ENCODE measurements at places on chromosomes 4 and X. TPM values are rescaled to one million over a fixed set of nuclear protein-coding genes. Genes with fewer than 3 reads are reported as not detected.

DNA sequence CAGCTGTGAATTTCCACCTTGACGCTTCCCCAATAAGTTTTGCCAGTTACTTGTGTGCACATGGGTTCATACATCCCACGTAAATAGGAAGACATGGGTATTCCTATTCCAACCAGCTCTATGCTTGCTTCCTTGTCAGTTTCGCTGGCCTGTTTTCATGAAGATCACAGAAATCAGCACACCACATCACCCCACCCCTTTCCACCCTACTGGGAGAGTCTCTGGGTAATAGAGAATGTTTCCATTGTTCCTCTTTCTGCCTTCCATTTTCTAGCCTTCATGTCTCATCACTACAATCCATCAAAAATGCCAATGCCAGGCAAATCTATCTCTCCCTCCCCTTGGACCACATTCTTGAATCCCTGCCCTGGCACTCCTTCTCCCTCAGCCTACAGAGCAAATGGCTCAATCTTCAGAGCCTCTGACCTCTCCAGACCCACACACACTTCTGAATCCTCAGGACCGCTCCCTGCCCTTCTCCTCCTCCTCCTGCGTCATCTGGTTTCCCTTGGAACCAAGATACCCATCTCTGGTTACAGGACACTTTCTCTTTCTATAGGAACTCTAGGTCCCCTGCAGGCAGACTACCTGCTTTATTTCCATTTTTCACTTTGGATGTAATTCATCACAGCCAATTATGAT is 323.3 kb downstream of the DHX15 start:
- no peak for DNase-seq

GRCh38 chr4:61070269-61070668 is 129.9 kb upstream of the ADGRL3 start:
- DNase-seq: no peak

- DNase-seq: no peak
These were observed 150.5 kb downstream of the VCX3A start for GRCh38 chrX:6384371-6384770.

- no peak for DNase-seq
These were observed 28.3 kb downstream of the SEPTIN11 start for GRCh38 chr4:76977736-76978350.

- no peak for DNase-seq
These were observed 67.3 kb downstream of the NAT8L start for GRCh38 chr4:2126309-2127043.

DNA sequence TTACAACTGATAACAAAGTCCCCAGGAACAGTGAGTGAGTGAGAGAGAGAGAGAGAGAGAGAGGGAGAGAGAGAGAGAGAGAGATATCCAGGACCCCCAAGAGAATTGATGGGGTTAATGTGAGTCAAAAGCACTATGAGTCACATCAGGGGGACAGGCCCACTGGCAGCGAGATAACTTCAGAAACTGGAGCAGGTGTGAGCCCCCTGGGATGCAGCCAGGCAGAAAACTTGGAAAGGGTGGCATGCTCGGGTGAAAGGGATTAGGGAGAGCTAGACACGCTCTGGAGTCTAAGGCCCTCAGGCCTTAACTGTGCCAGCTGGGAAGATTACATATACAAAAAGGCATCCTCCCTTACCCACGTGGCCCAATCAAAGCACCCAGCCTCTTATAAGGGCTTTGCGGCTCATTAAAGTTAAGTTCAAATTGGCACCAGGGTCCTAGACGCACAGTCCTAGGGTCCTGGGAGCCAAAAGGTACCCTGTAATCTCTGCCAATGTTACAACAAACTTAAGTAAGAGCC is 841 bp downstream of the ACOT9 start:
- no peak for DNase-seq

DNA sequence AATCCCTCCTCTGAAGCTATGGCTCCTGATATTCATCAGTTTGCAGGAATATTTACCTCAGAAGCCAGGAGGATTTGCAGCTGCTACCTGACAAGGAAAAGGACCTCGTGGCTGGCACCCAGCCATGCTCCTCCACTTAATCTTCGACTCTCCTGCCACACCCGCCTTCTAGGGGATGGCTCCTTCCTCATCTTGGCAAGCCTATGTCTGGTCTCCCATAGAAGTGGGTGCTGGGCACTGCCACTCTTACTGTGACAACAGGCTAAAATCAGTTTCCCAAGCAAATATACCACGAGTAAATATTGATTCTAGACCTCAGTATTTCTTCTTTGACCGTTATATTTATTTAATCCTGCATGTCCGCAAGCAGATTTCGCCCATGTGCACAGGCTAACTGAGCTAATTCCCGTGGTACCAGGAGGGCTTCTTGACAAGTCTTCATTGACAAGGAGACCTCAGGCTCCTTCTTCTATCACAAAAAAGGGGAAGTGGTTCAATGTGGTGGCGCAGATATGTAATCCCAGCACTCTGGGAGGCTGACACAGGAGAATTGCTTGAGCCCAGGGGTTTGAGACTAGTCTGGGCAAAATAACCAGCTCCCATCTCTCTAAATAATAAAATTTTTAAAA is 52.6 kb upstream of the DCTD start:
- DNase-seq: no peak

GRCh38 chr4:22477136-22477812 is 38.6 kb downstream of the ADGRA3 start:
- no peak for DNase-seq

GRCh38 chr4:32562010-32562409 is 1841.8 kb downstream of the PCDH7 start:
- no peak for DNase-seq

DNA sequence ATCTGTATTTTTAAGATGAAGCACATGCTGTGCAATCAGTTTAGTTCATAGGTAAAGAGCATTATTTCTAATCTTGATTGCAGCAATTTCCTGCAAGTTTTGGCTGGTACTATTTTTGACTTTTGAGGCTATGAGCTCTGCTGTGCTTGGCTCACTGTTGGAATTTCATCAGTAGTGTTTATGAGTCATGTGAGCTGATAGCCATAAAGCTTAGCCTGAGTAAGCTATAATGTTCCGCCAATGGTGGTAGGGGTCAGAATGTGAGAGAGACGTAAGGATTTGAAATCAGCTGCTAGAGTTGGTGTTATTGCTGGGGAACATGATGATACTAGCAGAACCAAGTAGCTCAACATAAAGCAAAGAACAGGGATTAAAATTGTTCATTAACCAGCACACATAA is 590.9 kb upstream of the GNPDA2 start:
- DNase-seq: no peak

- peak; percentile 64 for DNase-seq
These were observed 55.5 kb downstream of the LUZP4 start for GRCh38 chrX:115344885-115345614.

GRCh38 chr4:40630335-40631021 is 814 bp upstream of the RBM47 start:
- DNase-seq: peak; percentile 58

- no peak for DNase-seq
These were observed 10.5 kb upstream of the ADD1 start for GRCh38 chr4:2832981-2833670.

DNA sequence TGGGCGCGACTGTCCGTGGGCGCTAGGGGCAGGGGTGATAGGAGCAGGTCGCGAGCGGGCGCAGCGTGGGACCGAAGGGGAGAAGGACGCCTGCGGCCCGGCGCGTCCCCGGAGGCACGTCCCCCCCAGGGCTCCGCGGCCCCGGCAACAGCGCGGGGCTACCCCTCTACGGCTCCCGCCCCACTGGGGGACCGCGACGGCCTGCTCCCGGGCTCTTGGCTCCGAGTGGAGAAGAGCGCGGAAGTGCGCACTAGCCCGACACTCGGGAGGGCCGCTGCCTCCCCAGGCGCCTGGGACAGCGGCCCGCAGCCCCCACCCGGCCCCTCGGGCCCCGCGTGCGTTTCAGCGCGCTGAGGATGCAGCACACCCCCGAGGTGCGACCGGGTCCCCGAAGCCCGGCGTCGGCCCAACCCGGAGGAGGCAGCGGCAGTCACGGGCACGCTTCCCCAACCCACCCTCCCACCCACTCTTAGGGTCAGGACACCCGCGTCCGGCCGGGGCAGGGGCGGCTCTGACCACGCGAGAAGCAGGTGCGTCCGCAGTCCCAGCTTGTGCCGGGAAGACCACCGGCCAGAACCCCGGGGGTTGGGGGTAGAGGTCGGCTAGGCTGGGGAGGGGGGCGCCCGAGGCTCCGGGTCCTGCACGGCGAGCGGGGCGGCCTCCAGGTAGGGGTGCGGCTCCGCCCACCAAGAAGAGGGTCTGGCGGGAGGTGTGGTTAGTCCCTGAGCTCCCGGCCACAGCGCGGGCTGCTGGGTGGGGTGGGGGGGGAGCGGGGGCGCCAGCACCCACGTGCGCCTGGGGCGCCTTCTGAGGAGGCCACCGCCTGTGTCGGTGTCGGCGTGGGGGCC is 18.5 kb upstream of the NAT8L start:
- no peak for DNase-seq

DNA sequence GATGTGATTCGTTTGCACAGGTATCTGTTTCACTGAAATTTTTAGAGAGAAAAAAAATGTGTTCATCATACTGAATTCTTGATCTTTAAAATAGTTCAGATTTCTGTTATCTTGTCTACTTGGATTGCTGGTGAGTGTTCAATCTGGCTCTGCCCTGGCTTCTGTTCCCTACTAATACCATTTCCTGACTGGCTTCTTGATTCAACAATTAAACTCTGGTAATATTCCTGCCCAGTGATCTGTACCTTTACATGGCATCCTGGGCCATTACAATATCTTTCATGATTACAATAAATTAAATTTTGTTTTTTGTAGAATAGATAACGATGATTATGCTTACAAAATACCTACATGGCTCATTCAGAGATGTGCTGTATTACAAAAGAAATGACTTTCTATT is 1388.0 kb upstream of the TENM3 start:
- DNase-seq: no peak

DNA sequence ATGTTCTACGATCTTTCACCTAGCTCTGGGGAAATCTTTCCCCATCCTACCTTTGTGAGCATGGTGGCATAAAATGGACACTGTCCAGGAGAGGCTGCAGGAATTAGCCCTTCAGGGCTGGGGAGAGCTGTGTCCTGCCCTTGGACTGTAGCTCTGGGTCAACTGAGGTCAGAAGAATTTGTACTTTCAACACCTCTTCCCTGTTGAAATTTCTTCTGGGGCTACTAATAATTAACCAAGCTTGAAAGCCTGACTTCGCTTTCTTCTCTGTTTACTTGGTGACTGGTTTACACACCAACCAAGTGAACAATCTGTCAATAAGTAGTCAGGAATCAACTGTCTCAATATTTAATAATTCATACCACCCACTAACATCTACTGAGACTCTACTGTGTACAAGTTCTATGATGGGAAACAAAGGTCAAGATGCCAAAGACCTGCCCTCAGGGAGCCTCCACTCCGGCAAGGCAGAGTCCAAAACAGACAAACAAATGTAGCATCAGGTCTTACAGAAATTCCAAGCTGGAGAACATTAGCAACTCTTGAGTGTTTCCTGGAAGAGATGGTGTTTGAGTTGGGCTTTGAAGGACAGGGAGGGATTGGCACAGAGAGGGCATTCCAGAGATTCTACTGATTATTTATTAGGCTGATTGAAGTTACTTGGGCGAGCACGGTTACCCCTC is 113.1 kb downstream of the ENPP6 start:
- no peak for DNase-seq

DNA sequence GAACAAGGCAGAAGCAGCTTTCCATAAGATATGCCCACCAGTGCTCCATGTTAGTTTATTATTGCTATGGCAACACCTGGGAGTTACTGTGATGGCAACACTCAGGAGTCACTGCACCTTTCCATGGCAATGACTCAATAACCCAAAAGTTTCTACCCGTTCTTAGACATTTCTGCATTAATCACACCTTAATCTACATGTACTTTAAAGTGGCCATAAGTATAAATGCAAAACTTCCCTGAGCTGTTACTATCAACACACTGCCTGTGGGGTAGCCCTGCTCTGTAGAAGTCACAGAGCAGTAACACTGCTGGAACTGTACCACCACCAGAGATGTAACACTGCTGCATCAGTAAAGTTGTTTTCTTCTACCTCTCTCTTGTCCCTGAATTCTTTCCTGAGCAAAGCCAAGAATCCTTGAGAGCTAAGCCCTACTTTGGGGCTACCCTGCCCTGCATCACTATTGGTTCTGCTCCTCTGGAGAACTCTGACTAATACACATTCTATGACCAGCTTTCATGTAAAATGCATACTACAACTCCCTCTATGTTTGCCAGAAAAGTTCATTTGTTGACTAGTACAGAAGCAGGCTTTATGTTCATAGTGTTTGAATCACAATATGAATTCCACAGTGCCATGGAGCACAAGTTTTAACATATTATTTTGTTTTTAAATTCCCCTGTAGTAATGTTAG is 43.5 kb upstream of the GPR174 start:
- DNase-seq: no peak

DNA sequence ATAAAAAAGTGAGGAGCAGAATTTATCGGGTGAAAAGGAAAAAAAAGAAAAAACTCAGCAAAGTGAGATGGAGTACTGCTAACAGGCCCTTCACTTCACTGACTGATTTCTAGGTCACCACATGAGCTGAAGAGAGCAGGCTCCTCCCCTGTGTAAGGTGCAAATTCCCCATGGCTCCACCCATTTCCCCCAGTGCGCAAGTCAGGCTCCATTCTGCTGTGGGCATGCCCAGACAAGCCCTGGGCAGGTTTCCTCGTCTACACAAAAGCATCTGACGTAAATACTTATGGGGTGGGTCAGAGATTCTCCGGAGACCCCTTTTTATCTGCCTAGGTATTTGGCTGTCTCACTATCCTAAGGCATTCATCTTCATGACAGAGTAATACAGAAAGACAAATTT is 157.9 kb downstream of the MAGEB5 start:
- DNase-seq: no peak

DNA sequence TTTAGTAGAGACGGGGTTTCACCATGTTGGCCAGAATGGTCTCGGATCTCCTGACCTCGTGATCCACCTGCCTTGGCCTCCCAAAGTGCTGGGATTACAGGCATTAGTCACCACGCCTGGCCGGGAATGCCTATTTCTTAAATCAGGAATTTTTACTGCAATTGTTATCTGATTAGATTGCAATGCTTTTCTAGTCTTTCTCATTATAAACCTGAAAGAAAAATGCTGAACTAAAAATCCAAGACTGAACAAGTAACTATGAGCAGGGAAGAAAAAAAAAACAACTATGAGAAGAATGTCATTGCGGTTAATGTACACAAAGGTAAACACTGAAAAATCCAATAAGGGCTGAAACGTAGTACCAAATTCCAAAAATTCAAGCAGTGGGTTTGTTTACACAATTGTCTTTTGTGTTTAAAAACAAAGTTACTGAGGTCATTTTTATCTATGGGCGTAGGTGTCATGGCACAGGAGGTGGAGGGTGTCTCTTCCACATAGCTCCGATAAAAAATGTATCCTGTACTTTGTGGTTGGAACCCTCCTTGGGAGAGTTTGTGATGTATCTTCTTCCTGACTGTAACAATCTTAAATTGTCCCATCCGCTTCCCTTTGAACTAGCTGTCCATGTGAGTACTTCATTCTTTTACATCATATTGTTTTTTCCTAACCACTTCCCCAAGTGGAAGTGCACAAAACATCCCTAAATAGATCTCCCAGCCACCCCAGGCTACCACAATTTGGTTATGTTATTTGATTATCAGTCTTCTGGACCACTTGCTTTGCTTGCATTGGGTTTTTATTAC is 11.1 kb upstream of the TMEM156 start:
- DNase-seq: no peak

RBMX2 gene
- total RNA-seq: 17.9 TPM

DCLK2 gene
- total RNA-seq: 4.0 TPM

AMTN gene
- not detected for total RNA-seq

DKC1 gene
- 41.0 TPM for total RNA-seq

All from breast epithelium (tissue), 4 donors.